Hematopoietic multipotent progenitor cell treated with erythropoietin and hydrocortisone succinate and interleukin-3 and kit ligand, for 4 days (in vitro differentiated cells): ENCODE measurements at places on chromosomes 16 and 17.

DNA sequence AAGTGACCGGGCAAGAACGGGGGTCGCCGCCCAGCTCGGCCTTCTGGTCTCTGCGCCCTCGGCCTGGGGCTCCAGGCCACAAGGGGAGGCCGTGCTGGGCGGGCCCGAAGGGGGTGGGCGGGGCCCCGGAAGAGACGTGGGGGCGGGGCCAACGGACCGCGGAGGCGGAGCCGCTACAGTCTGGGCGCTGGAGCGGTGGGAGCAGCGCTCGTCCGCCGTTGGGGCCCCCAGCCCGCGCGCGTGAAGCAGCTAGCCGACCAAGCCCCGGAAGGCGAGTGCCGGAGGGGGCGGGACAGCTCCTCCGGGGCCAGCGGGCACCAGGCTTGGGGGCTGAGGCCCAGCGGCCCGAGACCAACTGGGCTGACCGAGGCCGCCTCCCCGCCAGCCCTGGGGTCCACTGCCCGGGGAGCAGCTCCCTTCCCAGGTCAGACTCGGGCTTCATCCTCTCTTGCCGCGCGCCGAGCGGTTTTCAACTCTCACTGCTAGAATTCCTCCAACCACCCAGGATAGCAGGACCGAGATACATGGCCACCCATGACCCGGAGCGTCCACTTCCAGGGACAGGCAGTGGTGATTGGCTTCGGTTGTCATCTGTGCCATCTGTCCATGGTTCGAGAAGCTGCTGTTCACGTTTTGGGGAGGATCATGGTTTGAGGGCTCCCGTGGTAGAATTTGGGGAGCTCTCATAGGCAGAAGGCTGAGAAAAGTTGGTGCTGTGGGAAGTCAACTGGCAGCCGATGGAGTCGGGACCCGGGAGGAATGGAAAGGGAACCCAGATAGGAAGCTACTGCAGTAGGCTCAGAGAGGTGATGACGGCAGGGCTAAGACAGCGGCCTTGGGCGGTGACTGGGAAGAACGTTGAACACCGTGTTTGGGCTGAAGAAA is 44.6 kb upstream of the LCMT1 start:
- peak; percentile 92 for DNase-seq

DNA sequence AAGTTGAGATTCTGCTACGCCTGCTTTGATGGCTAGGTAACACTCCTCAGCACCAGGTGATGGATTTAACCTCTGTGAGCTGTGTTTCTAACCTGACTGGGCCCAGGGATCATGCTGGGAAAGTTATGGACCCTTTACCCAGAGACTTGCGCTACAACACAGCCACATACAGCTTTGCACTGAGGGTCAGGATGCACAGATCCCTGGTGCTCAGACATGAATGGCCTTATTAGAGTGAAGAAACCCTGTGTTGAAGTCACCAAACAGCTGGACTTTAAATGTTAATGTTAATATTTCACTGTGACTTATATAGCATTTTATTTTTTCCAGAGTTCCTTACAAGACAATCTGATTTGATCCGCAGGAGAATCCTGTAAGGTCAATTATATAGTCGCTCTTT is 114.3 kb downstream of the MSI2 start:
- DNase-seq: no peak

DNA sequence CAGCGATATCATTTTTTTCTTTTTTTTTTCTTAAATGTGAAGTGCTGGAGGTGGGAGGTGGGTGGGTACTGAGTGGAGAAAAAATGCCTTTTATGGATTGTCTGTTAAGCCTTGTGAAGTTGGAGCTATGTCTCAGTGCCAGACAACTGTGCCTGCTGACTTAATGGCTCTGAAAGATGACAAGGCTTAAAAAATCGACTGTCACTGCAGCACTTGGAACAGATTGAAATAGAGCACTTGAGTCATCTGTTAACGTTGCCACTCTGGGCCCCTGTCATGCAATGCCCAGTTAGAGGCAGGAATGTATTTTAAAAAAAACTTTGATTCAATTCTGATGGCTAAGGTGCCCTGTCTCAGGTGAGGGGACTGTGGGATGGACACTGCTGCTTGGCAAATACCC is 108.2 kb upstream of the HS3ST2 start:
- DNase-seq: no peak

DNA sequence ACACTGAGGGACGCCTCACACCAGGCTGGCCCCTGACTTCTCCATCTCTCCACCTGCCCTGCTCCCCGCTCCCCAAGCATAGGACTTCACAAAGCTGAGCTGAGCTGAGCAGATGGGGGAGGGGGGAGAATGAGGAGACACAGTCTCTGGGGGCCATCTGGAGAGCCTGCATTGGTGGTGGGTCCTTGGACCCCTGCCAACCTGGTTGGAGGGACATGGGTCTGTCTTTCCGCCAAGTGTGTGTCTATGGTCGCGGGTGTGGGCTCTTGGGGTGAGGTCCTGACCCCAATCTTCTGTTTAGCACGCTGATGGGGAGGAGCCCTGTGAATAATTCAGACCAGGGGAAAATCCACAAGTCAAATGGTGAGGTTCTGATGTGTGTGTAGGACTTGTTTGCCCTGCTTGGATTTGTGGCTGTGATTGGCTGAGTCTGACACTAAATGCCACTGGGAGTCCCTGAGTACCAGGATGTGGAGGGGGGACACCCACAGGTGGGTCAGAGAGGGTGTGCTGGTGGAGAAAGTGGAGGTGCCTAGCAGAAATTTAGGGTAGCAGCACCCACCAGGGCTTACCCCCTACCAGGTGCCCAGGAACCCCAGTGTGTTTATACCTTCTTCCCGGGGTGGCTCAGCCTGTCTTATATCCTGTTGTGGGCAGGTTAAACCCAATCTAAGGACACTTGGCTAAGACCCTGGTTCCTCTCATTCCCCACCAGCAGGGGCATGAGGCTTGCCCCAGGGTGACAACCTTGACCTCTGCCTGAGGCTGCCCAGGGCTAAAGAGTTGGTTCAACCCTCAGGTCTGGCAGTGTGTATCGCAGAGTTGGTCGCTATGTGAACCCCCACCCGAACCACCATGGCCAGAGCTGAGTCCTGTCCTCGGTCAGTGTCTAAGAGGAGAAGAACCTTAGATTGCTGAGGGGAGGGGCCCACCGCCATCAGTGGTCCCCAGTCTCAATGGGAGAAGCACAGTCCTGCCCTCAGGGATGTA is 2.1 kb downstream of the FMNL1 start:
- peak; percentile 48 for DNase-seq

DNA sequence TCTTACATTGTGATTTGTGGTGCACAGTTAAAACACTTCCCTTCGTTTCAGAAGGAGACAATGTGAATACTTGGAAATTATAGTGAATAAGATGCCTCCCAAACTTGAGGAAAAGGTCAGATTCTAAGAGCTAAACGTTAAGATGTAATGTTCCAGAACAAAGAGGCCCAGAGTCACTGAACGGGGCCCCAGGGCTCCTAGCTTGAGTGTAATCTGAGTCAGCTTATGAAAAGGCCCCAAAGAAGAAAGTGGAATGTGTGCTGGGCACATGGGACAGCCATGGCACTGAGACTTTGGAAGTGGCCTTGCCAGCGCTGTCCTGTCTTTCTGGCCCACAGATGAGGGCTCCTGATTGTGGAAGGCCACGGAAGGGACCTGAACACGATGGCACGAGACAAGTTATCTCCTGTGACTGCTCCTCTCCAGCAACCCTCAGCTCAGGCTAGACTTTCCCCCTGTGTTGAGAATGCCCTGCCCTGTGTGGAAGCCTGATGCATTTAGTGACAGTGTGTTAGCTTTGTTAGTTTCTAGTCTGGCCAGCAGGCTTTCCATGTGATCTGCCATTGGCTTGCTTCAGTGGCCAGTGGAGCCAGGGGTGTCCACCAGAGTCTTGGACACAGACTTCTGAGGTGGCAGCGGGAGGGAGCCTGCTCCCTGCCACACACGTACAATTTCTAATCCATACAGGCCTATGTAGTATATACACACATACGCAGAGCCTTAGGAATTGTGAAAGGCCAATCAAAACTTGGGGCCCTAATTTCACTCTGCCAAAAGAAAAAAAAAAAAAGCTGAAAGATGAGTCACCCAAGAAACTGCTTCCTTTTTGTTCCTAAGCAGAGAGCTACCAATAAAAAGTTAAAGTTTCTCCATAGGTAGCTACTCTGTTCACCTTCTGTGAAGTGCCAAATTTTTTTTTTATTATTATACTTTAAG is 13.1 kb downstream of the SPATA33 start:
- no peak for DNase-seq
